ENCODE measurements at places on chromosomes 2 and 18.

- DNase-seq, result no peak
Observed at GRCh38 chr2:8494151-8494550, 187.7 kb upstream of the ID2 start.

- DNase-seq, result no peak
Observed at GRCh38 chr18:74796841-74797576, 199.3 kb downstream of the ZNF407 start.

GRCh38 chr2:215454519-215455246 lies 18.8 kb upstream of the FN1 start:
- DNase-seq, result no peak

GRCh38 chr2:129058981-129059380 lies 740.3 kb upstream of the HS6ST1 start:
- no peak for DNase-seq

DNA sequence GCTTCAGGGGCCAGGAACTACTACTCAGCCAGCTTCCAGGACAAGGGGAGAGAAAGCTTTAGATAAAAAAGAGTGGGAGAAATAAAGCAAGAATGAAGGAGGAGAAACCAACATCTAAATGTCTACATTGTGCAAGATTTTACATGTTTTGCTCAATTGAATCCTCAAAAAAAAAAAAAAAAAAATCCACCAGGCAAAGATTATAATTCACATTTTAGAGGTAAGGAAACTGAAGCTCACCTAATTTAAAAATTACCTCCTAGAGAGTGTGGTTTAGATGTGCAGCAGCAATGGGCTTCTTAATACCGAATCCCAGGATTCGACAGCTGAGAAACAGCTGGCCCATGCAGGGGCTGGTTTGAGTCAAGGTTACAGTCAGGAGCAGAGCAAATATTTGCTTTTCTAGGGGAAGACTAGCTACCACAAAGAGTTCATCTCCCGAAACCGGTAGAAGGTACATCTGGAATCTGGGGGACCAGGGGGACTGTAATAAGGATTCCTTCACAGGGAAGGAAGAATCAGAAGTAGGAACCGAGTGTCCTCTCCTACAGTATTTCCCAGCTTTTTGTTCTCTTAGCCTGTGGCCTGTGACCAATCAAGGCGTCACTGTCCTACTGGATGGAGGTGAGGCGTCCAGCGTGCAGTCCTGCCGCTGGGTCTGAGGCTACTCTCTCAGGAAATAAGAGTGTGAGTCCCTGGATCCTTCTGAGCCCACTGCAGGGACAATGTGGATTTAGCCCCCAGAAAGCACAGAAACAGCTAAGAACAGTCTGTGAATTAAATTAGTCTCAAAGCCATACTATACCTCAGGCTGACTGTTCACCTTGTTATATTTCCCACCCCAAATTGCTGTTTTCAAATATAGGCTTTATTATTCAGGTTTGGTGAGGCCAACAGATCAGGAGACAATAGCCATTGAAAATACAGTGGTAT lies 42.3 kb downstream of the IL1R2 start:
- DNase-seq, result no peak

DNA sequence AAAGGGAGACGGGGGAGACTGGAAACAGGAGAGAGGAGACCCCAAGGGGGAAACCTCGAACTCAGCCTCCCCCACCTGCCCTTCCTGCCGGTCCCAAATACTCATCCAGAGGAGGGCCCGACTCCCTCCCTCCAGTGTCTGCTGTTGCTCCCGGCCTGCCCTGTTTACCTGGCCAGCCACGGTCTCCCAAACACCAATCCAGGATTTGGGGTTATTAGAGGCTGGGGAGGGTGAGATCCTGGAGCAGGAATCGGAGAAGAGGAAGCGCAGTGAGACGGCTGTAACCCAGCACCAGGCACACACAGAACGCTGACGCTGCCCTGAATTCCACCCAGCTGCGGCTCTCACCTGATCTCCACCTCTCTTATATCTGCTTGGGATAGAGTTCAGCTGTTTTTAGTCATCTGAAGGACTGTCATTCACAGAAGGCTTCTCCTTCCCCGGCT lies 213.0 kb downstream of the TNS1 start:
- DNase-seq, result no peak

- no peak for DNase-seq
Observed at GRCh38 chr2:177265824-177266817, 1.6 kb upstream of the NFE2L2 start.

- DNase-seq, result no peak
Observed at GRCh38 chr2:1856922-1857321, 112.6 kb upstream of the PXDN start.

DNA sequence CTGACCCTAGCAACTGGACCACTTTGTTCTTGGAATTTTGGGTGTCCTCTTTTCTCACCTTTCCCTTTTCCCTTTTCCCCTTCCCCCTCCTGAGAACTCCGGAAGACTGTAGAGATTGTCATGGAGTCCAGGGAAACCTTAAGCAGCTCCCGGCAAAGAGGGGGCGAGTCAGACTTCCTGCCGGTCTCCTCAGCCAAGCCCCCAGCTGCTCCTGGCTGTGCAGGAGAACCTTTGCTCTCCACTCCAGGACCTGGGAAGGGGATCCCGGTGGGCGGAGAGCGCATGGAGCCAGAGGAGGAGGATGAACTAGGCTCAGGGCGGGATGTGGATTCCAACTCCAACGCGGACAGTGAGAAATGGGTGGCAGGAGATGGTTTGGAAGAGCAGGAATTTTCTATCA lies 20.5 kb downstream of the SETBP1 start:
- no peak for DNase-seq

DNA sequence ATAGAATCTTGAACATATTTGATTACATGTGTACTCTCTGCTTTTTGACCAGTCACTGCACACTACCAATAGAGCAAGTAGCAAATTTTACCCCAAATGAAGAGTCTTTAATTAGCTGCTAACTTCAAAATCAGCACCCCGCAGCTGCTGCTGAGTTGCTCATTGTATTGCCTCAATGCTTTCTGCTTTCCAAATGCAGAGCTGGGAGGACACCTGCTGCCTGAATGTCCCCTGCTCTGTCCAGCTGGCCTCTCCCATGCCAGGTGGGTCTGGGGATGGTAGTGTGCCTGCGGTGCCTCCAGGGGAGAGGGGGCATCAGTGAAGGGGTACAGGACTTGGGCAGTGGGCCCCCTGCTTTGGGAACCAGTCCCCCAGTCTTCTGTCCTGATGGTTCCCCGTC lies 184.8 kb downstream of the PRKCE start:
- DNase-seq, result no peak

DNA sequence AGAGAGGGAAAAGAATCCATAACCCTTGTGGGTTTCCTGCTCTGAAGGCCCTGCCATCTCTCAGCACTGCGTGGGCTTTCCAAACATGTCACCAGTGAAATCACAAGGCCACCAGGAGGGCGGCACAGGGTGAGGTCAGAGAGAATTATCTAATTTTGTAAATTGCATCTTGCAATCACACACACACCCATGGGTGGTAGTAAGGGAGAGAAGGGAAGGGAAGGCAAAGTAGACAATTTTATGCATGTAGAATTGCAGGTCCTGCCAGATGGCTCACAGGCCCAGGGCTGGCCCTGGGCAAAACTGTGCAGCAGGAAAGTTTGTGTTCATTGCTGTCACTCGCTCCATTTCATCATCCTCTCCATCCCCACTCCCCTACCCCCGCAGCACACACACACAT lies 21.0 kb upstream of the ZBTB7C start:
- no peak for DNase-seq

GRCh38 chr18:79481046-79481790 lies 85.5 kb downstream of the NFATC1 start:
- DNase-seq, result no peak

- DNase-seq, result no peak
Observed at GRCh38 chr2:29017716-29018435, 36.8 kb downstream of the TOGARAM2 start.

- no peak for DNase-seq
Observed at GRCh38 chr18:4068552-4069158, 386.5 kb downstream of the DLGAP1 start.

DNA sequence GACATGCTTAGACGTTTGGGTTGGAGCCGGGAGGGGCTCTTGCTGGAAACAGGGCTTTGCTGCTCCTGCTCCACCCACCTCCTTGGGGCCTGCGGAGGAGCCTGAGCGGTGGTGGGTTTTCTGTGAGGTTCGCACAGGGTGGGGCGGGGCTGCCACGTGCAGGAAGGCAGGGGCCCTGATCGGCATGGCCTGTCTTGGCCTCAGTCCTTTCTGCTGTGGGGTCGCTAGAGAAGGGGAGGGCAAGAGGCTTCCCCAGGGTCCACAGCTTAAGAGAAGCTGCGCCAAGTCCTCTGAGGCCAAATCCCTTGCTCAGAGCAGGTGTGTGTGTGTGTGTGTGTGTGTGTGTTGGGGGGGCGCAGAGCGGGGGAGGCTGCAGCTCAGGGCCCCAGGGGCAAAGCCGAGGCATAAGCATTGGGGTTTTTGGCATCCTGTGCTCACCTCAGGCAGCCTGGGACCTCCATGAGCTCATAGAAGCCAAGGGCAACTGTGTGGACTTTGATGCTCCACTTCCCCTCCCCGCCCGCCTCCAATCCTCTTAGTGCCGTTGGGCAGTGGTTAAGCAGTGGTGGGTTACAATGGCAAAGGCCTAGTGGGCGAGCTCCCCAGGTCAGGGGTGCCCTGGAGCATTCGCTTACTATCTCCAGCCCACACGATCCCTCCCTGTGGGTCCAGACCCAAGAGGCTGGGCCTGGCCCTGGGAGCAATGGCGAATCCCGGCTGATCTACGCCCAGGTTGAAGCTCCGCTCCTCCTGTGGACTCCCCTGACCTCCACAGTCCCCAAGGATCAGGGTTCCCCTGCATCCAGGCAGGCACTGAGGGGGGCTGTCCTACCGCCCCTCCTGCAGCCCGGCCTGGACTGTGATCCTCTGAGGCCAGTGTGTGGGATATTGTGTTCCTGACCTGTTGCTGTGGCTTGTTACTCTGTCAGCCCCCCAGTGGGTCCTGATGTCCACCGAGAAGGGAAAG lies 28.9 kb downstream of the TOGARAM2 start:
- DNase-seq, result no peak

- no peak for DNase-seq
Observed at GRCh38 chr2:33670392-33670937, 71.4 kb upstream of the FAM98A start.

GRCh38 chr2:239793836-239794235 lies 231.3 kb downstream of the NDUFA10 start:
- DNase-seq, result no peak

DNA sequence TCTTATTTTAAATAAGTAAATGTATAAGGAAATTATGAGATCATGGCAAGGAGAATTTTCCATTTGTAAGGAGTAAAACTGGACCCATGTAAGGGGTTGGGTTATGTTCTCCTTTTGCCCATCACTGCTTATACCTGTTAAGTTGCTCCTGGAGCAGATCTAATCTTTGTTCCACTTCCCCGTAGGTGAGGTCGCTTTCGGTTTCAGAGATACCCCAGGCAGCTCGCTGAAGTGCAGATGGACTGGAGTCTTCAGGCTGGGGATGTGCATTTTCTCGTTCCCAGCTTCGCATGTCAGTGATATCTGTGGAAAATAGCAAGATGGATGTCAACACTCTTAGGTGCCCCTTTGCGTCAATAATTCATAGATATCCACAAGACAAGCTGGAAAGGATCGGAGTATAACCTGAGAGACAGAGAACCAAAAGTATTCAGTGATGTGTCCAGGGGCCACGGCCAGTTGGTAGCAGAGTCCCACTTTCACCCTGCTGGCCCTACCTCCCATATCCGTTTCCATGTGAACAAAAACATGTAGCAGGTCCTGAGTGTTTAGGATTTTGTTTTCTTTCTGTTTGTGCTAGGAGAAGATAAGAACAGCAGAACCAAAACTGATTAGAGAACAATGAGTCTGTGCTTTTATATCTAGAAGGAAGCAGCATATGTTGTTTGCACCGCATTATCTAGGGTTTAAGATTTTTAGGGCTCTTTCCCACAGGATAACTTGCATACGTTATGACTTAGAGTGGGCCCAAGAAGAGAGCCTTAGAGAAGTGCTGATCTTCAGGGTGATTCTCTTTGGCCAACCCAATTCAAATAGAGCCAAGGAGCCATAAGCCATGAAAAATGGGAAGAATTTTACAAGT lies 36.0 kb downstream of the GCA start:
- no peak for DNase-seq

DNA sequence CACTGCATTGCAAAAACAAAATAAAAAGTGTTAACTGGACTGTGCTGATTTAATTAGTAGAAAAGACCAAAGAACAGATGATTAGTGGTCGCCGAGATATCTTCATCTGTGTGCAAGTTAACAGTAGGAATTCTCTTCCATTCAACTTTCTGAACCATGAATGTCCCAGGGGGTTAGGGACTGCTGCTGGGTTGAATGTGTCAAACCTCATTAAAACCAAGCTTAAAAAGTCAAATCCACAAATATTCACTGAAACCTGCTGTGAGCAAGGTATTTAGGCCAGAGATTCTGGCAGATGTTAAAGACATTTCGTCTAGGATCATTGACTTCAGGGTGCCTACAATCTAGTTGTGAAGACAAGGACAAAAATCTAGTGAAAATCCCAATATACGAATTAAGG lies 58.7 kb downstream of the STPG4 start:
- no peak for DNase-seq

DNA sequence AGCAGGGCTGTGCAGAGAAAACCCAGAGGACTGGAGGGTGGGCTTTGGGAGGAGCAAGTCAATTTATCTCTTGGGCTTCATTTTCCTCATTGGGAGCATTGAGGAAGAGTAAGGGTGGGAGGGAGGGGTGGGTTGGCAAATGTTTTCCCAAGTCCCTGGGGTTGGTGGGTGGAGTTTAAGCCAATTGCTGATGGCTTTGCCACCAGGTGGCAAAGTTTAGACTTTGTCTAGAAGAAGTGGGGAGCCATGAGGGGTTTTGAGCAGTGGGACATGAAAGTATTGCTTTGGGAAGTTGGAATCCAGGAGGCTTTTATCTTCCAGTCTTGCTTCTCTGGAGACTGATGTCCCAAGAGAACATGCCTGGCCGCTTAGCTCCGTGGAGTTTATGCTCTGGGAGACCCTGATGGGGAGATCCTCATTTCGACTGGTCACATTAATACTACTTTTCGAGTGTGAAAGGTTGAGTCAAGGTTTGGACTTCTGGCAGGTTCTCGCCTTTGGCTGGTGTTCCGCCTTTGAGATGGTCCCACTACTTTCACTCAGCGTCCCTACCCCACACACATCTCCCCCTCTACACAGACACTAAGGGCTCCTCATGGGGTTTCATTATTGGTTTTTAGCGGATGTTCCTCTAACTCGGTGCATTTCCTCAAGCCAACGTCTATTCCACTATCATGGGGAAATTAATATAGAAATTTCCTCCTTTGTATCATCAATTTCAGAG lies 126.7 kb downstream of the PRKCE start:
- no peak for DNase-seq

DNA sequence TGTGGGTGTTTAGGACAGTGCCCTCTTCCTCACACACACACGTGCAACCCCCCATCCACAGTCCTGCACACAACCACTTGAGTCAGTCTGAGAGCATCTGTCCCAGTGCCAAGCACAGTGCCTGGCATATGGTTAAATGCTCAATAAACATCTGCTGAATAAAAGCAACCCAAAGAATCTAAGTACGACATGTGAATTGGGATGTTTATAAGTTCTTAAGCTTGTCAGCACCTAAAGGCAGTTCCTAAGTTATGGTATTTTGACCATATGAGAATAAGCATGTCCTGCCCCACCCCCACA lies 37.8 kb downstream of the CAPN13 start:
- no peak for DNase-seq
